ENCODE measurements at places on chromosomes 3 and 15. TPM values are rescaled to one million over a fixed set of nuclear protein-coding genes. Genes with fewer than 3 reads are reported as not detected.

SSR3 gene
- total RNA-seq: 223 TPM

GUCA1C gene
- not detected for total RNA-seq

ADAMTS9 gene
- total RNA-seq: 106 TPM

ILDR1 gene
- 4.3 TPM for total RNA-seq

GRAMD1C gene
- total RNA-seq: 20.2 TPM

CD200R1 gene
- total RNA-seq: 2.1 TPM

ATP13A5 gene
- 1.7 TPM for total RNA-seq

- DNase-seq: no peak
Observed at GRCh38 chr3:94512876-94513275, 450.0 kb downstream of the NSUN3 start.

DNA sequence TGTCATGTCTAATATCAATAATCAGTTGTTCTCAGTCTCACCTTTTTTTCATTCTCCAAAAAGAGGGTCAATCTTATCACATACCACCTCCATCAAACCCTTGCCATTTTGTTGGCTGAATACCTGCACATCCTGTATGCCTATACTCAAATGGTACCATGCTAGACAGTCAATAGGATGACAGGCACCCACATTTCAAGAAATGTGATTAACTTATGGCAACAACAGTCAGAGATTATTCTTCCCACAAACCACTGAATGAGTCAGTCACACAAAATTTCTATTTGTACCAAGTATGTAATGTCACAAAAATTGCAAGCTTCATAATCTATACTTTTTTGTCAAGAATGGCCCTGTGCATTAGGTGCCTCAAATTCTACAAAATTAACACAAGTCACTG, 5.1 kb upstream of the SLC27A2 start:
- DNase-seq: no peak

GRCh38 chr3:149701206-149701976, 43.6 kb upstream of the WWTR1 start:
- no peak for DNase-seq

- DNase-seq: no peak
Observed at GRCh38 chr15:73923488-73924164, 2.6 kb upstream of the LOXL1 start.

DNA sequence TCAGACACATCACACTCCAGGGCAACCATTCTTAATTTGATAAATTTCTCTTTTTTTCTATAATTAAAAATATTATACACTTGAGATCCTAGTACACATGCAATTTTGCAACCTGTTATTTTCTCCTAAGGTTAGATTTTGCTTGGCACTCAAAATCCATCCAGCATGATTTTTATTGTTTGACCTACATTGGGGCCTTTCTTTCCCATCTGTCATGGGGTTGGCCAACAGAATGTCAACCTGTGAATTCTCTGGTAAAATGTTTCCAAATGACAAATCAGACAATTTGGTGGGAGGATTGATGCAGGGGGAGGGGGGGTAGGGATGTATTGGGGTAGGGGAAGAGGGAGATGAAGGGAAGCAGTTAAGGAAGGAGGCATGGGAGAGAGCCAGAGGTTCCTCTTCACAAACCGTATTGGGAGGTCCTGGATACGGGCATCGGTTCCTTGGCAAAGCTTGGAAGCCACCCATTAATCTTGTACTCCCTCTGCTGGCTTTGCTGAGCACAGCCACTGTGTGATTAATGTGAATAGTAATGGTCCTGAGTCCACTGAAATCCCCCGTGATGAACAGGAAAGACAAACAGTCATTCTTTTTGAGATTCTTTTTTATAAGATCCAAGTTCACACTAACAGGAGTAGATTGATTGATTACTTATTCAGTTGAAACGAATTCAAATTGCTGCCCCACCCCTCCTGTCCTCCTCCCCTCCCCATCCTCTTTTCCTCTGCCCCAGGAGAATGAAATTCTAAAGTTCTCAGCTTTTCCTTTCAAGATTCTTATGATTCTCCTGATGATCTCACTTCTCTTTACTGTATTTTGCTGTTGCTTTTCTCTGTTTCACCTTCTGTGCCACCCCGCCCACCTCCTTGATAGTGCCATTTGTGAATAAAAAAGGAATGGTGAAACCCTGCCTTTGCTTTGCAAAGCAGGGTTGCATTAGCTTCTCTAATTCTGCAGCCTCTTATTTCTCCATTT, 82.2 kb upstream of the SLC25A26 start:
- DNase-seq: peak; percentile 75

DNA sequence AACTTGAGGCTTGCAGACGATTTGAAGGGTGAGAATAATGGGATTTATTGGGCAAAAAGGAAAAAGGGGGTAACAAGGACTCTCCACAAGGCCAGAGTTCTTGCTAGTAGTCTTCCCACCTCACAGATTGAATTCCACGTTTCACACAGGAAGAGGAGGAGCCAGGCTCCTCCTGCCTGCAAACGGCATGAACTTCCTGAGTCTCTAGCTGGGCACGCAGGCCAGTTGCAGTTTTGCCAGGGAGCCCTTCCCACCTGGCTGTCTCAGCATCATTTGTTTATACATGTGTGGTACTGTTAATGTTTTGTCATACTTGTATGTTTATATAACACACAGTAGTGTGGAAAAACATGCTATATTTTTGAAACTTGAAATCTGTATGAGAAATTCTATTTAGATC, 155.0 kb downstream of the NLGN1 start:
- DNase-seq: no peak

- DNase-seq: no peak
Observed at GRCh38 chr3:31974964-31975363, 6.1 kb downstream of the OSBPL10 start.

GRCh38 chr3:60140160-60140559, 1090.3 kb upstream of the CFAP20DC start:
- no peak for DNase-seq

DNA sequence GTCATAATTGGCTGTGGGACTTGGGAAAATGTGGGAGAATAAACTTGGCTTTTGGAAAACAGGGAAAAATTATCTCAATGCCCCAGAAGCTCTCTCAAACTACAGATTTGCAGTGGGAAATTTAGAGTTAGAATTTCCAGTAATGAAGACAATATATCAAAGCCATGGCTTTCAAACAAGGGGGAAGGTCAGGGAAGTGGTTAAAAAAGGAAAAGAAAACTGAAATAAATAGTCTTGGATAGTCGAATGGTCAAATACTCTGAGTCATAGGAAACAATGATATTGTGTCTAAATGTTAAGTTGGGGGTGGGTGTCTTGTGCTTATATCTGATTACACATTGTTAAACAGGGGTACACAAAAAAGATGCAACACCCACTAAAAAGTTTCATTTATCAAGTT, 272.4 kb upstream of the COL8A1 start:
- DNase-seq: no peak

- no peak for DNase-seq
Observed at GRCh38 chr15:63232405-63232804, 43.0 kb downstream of the RAB8B start.

DNA sequence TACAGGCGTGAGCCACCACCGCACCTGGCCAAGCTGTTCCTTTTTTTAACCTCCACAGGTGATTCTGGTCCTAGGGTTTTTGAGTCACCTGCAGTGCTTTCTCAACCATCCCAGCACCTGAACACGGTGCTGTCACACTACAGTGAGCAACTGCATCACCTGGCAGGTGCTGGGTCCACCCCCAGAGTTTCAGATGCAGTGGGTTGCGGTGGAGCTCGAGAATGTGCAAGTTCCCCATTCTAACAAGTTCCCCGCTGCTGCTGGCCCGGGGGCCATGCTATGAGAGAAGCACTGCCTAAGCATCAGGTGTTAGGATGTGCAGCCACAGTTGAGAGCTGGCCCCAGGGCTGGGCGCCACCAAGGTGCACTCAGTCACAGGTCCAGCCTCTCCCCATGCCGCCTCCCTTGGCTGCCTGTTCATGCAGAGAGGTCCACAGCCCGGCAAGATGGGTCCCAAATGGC, 18.0 kb downstream of the ISG20 start:
- DNase-seq: no peak
